Fibroblast of skin of abdomen (primary cell): ENCODE measurements at places on chromosomes 7 and 10.

DNA sequence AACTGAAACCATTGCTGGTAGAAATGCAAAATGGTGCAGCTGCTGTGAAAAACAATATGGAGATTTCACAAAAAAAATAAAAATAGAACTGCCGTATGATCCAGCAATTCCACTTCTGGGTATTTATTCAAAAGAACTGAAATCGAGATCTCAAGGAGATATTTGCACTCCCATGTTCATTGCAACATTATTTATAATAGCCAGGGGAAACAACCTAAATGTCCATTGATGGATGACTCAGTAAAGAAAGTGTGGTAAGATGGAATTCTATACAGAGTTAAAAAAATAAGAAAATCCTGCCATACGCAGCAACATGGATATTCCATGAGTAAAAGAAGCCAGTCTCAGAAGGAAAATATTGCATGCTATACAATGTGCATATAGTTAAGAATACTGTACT, 290.6 kb upstream of the GHITM start:
- DNase-seq = no peak

DNA sequence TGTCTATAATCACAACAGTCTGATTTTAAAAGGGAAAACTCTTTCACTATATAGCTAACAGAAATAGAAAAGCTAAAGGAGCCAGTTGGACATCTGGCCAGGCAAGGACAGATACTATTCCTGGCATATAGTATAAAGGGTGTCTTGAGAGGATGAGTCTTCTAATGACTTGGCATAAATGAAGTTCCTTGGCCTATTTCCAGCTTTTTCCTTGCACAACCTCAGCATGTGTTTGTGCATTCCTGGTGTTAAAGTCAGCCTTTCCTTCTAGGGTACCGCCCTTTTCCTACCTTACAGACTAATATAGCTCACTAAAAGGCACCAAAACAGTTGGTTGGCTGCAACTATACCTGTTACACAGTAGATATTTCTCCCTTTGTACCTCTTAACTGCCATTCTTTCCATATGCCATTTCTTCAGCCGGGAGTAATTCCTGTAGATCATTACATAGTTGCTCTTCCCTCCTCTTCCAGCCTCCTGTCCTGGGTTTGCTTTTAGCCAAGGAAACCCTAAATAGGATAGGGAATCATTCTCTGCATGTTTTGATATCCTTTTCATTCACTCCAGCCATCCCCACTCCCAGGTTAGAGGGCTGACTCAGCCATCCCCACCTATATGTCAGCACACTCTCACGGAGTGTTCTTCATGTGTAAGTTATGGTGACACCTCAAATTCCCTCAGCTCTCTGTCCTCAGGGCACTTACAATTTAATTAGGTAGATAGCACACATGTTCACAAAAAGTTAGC, 102.1 kb upstream of the MDFIC start:
- peak; percentile 98 for DNase-seq

GRCh38 chr7:953547-954327, 743 bp downstream of the ADAP1 start:
- no peak for DNase-seq

DNA sequence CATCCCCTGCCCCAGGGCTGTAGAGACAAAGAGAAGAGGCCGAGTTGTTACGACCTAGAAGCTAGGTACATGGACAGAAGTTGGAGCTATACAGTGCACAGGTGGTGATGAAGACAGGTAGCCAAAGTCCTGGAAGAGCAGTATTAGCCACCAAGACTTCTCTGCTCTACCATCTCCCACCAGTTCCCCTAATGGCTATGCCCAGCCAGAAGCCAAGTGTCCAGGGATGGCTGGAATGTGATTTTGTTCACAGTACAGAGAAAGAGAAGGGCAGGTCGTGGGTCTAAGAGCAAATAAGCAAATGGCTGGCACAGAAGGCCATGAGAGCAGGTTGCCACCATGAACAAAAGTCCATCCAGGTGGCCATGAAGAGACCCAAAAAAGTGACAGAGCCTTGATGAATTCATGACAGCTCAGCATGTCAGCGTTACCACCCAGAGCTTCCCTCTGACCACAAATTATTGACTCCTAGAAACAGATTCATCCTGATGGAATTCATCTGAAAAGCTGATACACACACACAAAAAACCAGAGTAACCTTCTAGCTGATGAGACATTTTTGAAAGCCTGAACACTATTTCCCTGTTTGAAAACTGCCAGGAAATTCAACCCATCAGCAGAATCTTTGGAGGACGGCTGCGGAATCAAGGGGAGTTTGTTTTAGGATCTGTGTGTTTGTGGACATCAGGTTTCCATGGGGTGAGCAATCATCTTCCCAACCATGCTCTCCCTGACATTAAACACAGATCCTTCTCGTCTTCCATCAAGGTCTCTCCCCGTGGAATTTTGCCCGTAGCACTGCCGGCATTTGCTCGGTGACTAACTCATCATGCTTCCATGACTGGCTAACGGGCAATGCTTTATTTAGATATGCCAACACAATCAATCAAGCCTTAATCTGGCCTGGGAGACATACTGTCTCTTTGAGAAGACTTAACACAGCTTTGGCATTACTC, 906.7 kb upstream of the AUTS2 start:
- DNase-seq = peak; percentile 97

- no peak for DNase-seq
These were observed 19.1 kb downstream of the SUFU start for GRCh38 chr10:102522874-102523249.
